ENCODE measurements at places on chromosomes 6 and 20.

DNA sequence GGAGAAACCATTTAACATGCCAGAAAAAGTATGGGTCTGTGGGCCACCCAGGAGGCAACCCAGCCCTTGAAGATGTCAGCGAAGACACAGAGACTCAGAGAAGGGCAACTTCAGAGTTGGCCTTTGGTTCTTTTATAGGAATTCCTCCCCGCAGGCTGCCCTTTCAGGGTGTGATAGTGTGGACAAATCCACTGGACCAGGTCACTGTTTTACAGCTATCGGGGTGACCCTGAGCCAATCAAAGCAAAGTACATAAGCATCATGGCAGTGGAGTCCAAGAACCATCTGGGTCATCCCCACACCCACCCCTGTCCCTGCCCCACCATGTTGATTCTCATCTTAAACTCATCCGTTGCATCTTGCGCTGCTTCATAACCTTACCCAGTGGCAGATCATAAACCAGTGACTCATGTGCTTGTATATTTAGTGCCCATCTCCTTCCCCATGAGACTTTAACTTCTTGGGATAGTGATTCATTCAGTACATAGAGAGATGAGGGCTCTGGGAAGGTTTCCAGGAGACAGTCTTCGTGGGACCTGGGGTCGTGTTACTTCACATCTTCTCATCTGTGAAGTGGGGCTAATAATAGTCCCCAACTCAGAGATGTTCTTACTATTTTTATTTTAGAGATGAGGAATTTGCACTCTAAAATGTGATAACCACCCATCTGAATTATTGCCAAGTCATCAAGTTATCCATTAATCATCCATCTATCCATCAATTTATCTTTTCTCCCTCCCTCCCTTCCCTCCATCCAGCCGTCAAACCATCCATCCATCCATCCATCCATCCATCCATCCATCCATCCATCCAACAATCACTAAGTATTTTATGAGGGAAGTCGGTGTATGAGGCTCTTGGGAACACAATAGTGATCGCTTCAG, 51.0 kb downstream of the EDN3 start:
- DNase-seq = no peak

DNA sequence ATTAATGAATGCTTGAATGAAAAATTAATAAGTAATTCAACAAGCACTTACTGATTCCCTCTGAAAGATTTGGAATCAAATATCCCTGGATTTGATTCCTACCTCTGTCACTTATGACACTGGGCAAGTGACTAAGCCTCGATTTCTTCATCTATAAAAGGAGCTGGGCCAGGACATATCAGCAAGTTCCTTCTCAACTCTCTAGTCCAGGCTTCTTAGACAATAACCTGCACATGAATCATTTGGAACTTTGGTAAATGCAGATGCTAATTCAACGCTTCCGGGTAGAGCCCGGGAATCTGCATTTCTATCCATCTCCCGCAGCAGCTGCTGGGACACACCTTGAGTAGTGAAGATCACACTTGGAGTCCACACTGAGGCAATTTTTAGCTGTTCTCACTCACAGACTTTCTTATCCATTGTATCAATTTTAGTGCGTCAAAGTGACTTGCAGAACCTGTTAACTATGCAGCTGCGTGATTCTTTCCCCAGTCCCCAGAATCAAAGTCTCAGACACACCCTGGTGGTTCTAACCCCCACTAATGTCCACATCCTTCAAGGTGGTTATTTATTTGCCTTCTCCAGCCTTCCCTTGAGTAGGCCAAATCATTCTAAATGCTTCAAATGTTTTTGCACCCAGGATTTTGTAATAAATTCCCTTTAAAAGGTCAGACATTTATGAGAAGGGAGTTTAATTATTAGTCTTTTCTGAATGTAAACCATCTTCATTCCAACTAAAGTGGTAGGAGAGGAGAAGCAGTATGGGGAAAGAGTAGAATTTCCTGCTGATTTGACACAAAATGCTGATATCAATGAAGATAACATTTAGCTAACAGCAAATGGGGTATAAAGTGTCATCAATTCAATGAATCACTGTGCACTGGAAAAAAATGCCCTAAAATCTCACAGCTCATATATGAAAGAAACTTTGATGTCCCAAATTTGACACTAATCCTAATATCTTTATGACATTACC, 26.0 kb upstream of the CCND3 start:
- DNase-seq = no peak

DNA sequence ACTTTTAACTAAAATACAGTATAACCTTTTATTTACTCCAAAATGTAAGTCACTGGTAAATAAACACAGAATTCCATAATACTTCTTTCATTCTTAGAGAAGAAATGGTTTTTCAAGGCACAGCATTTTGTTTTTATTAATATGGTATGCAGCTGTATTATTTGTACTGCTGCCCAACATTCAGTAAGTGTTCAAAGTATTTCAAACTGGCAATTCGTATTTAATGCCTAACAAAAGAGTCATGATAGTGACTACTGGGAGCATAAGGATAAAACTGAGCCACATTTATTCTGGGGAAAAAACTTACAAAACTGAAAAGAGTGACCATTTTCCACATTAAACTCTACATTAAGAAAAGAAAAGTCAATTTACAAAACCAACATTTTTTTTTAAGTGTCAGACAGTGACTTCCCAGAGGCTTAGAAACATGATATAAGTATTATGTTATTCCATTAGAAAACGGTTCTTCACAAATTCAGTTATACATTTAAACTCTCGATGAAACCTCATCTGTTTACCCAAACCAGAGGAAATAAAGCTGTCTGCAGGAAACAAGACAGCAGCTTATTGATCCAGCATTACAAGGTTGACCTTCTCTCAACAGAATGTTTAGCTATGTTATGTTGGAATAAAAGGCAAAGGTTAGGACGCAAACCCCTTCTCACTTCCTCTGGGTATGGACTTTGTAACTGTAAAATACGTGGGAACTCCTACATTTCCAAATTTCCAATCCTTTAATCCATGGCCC, 24.3 kb downstream of the EPB41L2 start:
- DNase-seq = no peak

DNA sequence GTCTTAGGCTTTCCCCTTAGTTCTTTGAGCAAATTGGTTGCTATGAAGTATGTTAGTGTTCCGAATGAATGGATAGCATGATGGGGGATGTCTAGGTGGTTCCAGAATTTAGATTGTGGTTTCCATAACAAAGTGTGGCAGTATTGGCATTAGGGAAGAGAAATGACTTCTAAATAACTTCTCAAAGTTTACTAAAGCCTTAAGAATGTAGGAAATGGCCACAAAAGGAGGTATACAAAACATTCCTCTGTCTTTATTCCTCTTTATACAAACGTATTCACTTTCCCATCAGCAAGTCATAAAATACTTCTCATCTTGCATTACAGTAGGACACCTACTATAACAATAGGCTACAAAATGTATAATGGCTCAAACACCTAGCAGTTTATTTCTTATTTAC, 279.6 kb downstream of the ESR1 start:
- DNase-seq = no peak

DNA sequence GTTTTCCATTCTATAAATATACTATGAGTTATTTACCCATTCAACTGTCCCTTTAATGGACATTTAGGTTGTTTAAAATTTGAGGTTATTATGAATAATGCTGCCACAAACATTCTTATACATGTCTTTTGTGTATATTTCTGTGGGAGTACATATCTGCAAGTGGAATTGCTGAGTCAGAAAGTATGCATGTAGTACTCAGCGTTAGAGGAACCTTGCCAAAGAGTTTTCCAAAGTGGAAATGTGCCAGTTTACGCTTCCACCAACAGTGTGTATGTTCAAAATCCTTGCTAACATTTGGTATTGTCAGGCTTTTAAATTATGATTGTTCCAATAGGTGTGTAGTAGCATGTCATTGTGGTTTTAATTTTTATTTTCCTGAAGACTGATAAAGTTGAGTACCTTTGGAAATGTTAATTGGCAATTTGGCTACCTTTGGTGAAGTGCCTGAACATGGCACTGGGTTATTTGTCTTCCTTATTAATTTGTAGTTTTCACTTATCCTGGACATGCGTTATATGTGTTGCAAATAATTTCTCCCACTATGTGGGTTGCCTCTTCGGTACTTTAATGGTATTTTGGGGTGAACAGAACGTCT, 341.2 kb downstream of the CD83 start:
- DNase-seq = no peak

GRCh38 chr20:14012671-14013070, 17.4 kb downstream of the MACROD2 start:
- no peak for DNase-seq
